ENCODE measurements at places on chromosomes 7 and 10.

GRCh38 chr7:72751978-72752377 is 76.0 kb downstream of the TYW1B start:
- DNase-seq, result no peak

- DNase-seq, result no peak
Observed at GRCh38 chr10:116769791-116770190, 27.4 kb upstream of the HSPA12A start.

DNA sequence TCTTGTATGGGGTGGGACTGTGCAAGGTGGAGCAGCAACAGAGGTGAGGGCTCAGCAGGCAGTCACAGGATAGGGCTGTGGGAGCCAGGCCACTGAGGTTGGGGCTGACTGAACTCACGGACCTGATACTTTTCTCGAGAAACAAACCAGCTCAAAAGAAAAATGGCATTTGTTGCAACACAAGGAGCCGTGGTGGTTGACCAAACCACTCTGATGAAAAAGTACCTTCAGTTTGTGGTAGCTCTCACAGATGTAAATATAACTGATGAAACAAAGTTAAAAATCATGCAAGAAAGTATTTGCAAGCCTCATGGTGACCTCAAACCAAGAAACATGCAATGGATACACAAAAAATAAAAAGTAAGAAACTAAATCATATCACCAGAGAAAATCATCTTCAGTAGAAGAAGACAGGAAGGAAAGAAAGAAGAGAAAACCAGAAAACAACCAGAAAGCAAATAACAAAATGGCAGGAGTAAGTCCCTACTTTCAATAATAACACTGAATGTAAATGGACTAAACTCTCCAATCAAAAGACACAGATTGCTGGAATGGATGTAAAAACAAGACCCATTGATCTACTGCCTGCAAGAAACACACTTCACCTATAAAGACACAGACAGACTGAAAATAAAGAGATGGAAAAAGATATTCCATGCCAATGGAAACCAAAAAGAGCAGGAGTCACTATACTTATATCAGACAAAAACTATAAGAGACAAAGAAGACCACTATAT is 48.9 kb upstream of the DUSP5 start:
- DNase-seq, result no peak

DNA sequence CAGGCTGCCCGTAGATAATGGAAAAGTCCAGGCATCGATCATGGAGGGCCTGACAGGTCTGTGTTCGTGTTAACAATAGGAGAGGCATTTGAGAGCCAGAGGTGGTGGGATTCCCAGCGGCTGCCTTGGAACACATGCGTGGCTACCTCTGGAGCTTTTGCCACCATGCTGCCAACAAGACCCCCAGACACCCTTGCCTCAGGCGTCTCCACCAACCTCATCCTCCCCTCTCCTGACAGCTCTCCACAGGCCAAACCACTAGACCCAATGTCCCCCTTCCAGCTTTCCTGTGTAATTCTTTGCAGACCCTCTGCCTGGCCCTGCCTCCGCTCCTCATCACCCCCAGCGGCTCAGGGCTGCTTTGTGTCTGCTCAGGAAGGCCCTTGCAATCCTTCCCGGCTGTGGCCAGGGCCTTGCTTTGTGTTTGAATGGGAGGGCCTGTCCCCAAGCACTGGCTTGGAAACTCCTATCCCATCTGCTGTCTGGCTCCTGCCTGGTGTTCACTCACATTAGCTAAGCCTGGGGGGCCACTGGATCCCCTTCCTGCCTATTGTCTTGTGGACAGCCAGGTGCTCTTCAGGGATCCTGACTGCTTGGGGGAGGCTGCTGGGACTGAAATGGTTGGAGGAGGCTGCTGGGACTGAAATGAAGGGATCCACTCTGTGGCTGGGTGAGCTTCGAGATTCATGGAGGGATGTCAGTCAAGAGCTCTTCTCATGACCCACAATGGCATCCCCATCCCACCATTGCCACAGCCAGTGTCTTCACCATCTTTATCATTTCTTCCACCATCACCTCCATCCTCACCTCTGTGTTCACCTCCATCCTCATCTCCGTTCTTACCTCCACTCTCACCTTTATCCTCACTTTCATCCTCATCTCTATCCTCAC is 60.8 kb upstream of the ELN start:
- no peak for DNase-seq

DNA sequence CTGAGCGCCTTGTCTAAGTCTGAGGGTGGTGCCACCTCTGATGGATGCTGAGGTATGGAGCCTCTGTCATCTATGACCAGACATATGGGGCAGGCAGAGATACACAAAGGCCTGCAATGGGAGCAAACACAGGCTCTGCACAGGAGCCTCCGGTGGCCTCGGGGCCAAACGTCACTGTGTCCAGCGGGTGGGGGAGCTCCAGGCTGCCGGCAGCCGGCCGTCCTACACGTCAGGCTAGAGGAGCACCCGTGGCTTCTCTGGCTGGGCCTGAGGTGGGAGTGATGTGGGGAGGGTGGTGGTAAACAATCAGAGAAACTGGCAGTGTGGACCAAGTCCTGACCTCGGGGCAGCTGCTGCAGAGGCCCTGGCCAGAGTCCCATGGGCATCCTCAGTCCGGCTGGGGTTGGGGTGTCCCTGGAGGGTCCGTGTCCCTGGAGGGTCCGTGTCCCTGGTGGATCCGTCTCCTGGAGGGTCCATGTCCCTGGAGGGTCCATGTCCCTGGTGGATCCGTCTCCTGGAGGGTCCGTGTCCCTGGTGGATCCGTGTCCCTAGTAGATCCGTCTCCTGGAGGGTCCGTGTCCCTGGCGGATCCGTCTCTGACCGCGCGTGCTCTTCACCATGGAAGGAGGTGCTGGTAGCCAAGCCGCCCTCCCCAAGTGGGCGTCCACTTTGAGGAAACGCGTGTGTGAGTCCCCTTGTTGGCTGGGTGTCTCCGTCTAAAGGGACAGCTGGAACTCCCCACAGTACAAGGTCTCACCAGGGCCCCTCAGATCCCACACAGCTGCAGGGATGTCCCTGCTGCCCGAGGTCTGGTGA is 24.2 kb upstream of the FAM20C start:
- no peak for DNase-seq

GRCh38 chr7:158001003-158001402 is 586.6 kb downstream of the PTPRN2 start:
- no peak for DNase-seq

DNA sequence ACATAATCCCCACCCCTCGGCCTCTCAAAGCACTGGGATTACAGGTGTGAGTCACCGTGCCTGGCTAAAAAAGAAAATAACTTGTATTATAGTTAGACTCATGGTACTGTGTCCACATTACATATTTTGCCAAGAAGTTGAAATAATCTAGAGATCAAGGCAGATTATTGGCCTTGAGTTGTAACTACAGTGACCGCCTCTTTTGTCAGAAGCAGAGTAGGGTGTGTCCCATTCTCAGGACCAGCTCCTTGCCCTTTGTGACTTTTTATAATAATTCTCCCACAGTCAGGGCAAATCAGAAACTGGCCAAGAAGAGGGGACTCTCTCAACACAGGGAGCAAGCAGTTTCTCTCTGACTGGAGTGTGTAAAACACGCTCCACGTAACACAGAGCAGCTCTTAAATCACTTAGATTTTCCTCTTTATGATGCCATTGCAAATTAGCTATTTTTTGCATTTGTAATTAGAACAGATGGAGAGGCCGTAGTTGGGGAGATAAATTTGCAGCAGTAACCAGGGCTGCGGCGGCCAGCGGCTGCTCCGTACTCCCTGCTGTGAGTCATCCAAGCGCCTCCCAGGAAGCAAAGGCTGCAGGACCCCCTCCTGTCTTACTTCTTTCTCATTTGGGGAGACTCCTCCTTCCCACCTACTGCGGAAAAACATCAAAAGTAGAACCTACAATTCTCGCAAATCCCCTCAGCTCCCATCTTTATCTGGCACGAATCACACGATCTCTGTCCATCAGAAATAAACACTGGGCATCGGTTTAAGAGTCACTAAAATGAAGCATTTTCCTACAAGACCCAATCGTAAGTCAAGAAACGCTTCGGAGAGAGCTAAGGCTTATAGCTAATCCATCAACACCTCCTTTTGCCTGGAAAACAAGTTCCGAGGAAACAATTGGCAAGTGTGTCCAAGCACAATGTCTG is 32.1 kb upstream of the MSRB2 start:
- DNase-seq, result no peak

GRCh38 chr7:131723926-131724325 is 167.5 kb upstream of the PODXL start:
- DNase-seq, result no peak

- peak; percentile 47 for DNase-seq
Observed at GRCh38 chr7:45065031-45065995, 23.5 kb downstream of the NACAD start.

GRCh38 chr10:13891128-13892000 is 304.6 kb downstream of the PRPF18 start:
- no peak for DNase-seq

GRCh38 chr10:1726861-1727260 is 10.5 kb downstream of the ADARB2 start:
- no peak for DNase-seq

GRCh38 chr10:129305046-129305445 is 162.0 kb upstream of the MGMT start:
- DNase-seq, result no peak

GRCh38 chr7:91266067-91266688 is 1.9 kb downstream of the FZD1 start:
- DNase-seq, result no peak

DNA sequence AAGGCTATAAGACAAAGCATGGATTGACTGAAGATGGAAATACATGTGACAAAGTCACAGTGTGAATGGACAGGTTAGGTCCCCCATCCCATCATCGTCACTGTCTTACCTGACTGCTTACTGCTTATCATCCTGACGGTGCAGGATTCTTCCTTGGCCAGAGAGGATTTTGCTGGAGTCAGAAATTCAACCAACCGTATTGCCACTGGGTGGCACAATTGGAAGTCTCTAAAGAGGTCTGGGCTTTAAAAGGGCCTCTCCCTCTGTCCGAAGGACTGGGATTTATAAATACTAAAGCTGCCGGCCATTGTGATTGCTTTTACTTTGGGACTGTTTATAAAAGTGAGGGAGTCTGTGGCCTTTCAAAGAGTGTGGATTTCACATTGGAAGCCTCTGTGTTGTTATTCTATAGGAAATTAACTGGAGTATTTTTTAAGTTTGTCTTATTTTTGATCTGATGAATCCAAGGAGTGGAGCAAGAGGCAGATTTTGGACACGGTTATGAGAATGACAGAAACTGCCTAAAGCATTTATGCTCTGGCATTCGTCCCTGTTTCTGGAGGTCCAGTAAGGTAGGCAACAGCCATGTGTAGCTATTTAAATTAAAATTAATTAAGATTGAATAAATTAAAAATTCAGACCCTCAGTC is 113.3 kb upstream of the CREB5 start:
- DNase-seq, result peak; percentile 57

DNA sequence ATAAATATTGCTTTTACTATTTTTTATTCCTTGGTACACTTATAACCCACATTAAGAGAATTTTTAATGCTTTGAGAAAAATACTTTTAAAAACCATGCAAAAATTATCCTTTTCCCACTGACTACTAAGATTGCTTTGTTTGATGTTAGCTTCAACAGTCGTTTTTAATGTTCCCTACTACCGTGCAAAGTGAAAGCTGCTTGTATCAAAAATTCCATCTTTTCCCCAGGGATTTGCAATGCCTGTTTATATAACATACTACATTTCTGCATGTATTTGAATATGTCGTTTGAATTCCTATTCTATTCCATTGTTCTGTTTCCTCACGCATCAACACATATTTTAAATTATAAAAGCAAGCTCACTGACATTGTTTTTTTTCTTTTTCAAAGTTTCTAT is 54.4 kb downstream of the TFPI2 start:
- DNase-seq, result no peak

GRCh38 chr10:12380999-12381398 is 31.7 kb downstream of the CAMK1D start:
- no peak for DNase-seq

DNA sequence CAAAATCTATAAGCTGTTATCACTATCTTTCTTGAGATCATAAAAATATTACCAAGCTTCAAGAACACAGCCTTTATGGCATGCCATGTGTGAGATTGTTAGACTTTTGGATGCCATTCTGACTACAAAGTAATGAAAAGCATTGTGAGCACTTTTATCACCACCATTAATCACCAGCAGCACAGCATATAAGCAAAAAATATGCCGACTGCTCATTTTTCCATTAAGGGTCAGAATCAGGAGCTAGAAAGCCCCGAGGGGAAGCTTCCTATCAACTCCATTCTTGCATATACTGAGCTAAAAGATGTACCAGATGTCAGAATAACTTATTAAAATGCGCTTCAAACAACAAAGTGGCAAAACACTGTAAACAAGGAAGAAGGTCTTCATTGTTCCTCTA is 114.3 kb downstream of the LMBR1 start:
- DNase-seq, result no peak

GRCh38 chr10:3787016-3787400 is 2.0 kb upstream of the KLF6 start:
- no peak for DNase-seq

DNA sequence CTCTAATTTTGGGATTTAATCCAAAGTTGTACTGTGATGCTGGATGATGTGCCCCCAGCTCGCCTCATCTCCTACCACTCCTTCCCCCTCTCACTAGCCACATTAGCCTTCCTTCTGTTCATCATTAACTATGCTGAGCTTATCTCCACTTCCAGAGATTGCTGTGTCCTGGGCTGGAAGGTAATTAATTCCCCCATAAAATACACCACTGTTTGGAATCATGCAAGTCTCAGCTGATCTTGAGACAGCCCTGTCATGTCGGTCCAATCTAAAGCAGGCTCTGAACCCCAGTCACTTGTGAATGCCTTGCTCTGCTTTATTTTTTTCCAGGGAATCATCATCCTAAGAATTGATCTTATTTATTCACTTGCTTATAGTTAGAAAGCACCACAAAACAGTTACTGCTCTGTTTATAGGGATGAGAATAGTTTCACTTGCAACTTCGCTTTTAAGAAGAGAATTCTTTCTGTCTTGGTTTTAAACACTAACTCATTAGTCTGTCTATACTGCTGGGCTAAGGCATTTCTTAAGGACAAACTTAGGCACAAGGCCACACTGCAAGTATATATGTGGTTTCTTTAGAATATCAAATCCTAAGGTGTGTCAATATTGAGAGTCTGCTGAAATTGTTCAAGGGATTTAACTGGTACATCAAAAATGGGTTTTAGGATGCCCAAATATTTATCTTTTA is 341.1 kb upstream of the SEMA3A start:
- no peak for DNase-seq

DNA sequence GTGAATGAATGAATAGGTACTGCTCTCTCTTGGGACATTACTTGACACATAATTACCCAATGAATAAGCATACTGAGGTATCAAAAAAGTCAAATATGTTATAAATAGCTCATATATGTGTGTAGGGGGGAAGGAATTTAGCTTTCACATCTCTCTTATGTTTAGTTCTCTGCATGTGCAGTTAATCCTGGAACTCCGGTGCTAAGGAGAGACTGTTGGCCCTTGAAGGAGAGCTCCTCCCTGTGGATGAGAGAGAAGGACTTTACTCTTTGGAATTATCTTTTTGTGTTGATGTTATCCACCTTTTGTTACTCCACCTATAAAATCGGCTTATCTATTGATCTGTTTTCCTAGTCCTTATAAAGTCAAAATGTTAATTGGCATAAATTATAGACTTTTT is 1.2 kb downstream of the CFTR start:
- no peak for DNase-seq

Measured in cerebellum (tissue), 4 donors.